ENCODE measurements at places on chromosomes 12 and 14.

DNA sequence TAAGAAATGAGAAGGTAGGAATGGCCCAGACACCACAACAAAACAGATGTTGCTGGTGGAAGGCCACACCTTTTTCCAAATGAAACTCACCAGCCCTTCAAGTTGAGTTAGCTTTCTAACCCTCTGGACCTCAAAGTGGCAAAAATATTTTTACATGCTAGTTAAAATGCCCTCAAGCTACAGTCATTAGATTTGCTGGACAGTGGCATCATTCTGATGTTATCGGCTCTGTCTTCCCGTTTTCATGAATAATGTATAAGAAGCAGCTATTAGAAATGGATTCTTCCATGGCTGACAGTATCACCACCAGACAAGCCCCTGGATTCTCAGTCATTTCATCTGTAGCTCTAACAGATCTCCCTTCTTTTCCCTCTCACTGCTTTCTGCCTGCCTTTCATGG lies 37.1 kb upstream of the PLXNC1 start:
- no peak for DNase-seq

GRCh38 chr12:124159655-124160054 lies 135.2 kb upstream of the RFLNA start:
- DNase-seq: no peak

GRCh38 chr12:4769073-4769472 lies 48.9 kb downstream of the GALNT8 start:
- no peak for DNase-seq

- DNase-seq: no peak
Observed at GRCh38 chr14:102255401-102256190, 49.4 kb downstream of the MOK start.

DNA sequence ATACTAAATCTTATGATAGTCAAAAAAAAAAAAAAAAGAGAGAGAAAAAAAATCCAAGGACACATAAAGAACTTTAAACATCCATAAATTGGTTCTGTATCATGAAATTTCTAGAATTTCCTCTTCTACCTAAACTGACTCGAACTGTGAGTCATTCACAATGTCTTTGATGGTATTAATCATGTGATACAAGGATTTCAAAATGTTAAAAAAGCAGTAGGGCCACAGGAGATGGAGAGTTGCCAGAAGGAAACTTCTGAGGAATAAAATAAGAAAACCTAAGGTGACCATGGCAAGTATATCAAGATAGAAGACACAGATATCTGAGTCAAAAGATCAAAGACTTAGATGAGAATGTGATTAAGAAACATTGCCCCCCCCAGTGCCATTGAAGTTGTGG lies 1320.9 kb upstream of the FLRT2 start:
- no peak for DNase-seq

DNA sequence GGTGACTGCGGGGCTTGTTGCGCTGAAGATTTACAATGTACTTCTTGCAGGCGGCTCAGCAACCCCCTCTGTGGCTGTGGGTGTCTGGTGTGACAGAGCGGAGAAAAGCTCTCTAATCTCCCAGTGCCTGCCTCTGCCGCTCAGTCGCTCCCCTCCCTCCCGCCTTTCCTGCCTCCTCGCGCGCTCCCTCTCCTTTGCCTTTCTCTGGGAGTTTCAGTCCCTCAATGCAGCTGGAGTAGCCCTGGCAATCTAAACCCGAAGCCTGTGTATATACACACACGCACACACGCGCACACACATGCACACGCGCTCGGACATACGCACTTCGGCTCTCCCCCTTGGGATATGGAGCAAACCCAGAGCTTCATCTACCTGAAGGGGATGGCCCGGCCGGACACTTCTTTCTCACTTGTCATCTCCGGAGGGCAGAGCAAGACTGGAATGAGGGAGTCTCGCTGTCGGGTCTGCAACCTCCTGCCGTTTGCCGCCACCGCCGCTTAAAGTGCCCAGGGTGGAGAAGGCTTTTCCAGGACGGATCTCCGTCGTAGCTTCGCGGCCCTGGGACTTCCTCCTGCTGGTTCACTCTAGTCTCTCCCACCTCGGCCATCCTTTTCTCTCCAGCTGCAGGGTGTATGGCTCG lies 599 bp upstream of the TRHDE start:
- no peak for DNase-seq

GRCh38 chr12:130770413-130771028 lies 54.4 kb upstream of the RIMBP2 start:
- DNase-seq: no peak

DNA sequence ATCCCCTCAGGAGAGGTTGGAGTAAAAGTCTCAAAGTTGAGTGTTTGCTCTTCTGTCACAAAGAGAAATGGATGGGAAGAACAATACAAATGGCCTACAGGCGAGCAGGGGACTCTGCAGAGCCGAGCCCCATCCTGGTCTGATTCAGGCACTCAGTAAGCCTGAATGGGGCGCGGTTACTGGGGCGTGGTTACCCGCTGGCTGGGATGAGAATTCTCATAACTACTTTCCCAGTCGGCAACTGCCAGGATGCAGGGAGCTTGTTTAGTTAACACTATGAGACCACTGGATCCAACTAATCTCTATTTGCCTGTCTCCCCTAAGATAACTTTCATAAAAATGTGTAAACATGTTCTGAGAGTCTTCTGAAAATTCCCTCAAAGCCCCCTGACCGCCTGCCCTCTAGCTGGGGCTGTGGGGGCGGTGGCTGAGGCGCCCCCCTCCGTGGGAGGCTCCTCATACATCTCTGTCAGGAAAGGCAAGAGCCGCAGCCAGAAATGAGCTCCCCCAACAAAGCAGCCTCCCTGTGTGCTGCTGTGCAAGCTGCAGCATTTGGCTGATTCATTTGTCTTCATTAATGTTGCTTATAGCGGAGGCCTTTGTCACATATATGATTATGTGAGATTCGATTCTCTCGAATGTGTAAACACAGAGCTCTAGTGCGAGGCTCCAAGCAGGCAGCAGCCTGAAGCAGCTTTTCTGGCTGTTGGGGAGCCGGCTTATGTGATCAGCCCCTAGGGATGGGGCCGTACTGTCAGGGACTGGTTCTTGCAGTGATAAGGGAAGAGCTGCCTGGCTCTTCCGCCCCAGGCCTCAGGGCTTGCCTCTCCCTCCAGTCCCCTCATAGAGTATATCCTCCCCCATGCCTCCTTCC lies 126.1 kb upstream of the ARHGAP5 start:
- DNase-seq: no peak

- DNase-seq: no peak
Observed at GRCh38 chr12:38328306-38328895, 11.8 kb downstream of the ALG10B start.

GRCh38 chr12:47221256-47222023 lies 141.7 kb upstream of the AMIGO2 start:
- DNase-seq: no peak

GRCh38 chr14:76313303-76313702 lies 62.6 kb upstream of the ESRRB start:
- no peak for DNase-seq

- no peak for DNase-seq
Observed at GRCh38 chr12:99110212-99110611, 465.1 kb downstream of the APAF1 start.

GRCh38 chr12:3158851-3159465 lies 81.8 kb downstream of the TSPAN9 start:
- no peak for DNase-seq

DNA sequence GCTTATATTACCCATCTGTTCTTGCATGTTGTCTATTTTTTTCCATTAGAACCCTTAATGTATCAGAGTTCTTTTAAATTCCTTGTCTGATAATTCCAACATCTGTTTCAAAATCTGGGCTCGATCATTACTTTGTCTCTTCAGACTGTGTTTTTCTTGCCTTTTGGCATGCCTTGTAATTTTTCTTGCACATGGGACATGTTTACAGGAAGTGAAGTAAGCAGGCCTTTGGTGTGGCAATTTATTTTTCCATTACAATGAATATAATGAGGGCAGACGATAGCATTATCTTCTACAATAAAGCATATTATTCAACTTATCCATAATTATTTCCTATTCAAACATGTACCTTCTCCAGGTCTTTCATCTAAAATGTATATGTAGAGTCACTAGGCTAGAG lies 48.3 kb downstream of the STXBP6 start:
- DNase-seq: no peak

DNA sequence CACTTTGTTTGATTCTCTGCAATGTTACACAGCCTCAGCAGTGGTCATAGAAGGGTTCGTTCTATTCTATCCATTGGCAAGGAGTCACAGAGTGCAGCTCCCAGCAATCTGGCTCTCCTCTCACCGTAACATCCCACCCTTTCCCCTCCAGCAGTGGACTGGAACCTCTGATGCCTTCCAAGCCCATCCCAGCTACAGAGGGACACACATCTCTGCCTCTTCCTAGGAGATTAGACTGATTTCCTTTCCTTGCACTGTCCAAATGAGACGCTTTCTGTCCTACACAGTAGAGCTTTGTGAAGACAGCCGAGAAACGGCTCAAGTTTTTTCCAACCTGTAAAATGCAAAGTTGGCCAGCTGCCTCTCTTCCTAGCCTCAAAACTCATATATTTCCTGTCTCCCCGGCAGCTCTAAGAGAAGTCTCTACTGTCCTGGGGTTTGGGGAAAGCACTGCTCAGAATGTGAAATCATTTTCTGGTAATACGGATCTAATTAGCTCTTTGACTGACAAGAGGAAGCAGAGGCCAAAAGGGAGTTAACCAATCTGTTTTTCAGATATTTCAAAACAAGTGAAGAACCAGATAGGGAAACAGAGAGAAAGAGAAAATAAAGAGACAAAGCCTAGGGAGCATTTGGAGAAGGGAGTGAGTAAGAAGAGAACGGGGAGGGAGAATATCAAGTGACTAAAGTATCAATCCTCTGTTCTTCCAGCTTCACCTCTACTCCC lies 516 bp downstream of the NINJ2 start:
- no peak for DNase-seq

DNA sequence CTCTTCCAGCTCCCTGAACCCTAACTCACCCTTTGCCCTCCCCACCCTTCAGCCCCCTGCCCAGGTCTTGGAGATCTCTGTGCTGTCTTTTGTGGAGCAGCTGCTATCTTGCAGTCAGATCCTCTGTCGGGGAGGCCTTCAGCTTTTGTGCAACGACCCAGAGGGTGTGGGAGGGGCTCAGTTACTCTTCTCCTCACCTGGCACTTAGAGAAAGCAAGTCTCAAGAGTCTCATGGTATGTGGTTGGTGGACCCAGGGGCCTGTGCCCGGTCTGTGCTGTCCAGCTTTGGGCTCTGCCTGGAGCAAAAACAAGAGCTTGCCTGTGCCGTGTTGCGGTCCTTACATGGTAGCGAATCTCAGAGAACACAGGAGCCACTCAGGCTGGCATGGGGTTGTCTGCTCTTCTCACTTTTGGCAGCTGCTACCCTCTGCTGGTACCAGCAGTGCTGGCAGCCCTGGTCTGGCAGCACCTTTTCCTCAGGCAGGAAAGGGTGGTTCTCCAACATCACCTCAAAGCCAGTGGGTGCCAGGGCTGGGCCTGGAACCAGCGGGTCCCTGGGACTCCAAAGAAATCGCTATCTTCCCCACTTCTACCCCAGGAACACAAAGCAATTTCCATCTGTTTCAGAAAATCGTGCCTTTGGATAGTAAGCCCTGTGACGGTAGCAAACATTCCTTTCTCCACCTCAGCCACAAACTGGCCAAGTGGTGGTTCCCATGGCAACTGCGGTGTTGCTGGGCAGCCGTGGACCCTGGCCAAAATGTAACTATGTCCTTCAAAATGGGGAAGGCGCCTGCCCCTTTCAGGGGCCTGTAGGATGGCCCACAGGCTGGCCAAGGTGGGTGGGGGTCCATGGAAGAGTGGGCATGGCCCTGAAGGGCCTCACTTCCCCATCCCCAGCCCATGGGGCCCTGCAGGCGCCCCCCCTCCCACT lies 90.0 kb downstream of the RIN3 start:
- DNase-seq: peak; percentile 28

DNA sequence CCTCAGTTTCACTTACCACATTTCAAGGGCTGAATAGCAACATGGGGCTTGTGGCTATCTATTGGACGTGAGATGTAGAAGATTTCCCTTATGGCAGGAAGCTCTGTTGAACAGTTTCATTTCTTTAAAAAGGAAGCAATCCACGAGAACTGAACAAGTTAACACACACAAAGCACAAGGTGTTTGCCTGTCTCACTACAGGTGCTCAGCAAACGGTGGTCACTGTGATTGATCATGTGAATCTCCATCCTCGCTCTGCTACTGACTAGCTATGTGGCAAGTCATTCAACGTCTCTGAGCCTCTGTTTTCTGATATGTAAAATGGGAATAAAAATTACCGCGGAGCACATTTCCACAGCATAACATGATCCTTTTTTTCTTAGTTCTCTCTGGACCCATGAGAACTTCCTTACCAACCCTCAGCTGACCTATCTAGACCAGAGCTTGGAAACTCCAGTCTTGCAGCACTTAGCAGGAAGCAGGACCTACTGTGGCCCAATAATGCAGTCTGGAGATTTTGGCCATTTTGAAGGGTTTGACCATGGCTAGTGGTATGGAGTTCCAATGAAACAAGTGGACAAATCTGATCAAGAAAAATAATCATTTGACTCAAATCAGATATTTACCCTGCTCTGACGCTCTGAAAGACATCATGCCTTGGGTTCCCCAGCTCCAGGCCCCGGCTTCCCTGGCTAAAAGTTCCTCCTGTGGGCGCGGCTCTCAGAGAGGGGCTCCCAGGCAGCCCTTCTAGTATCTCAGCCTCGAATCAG lies 278.8 kb downstream of the ZFP36L1 start:
- no peak for DNase-seq

GRCh38 chr14:64201296-64201695 lies 92.9 kb downstream of the ESR2 start:
- no peak for DNase-seq

GRCh38 chr12:51864833-51865670 lies 16.5 kb upstream of the FIGNL2 start:
- DNase-seq: no peak

- DNase-seq: peak; percentile 56
Observed at GRCh38 chr12:49098035-49098451, 3.4 kb upstream of the DHH start.

DNA sequence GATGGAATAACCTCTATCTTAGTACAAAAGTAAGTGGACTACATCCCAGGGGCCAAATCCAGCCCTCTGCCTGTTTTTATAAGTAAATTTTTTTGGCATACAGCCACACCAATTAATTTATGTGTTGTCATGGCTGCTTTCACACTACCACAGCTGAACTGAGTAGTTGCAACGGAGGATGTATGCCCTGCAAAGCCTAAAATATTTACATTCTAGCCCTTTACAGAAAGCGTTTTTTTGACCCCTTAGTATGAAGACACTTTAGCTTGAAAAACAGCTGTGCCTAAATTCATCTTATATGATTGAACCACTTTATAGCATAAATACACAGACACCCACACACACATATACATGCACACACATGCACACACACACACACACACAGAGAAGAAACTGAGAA lies 501.6 kb downstream of the EGLN3 start:
- no peak for DNase-seq

GRCh38 chr12:19757317-19757877 lies 318.1 kb downstream of the AEBP2 start:
- no peak for DNase-seq

- DNase-seq: no peak
Observed at GRCh38 chr14:87049950-87050349, 943.0 kb downstream of the GALC start.

- no peak for DNase-seq
Observed at GRCh38 chr12:57248934-57249742, 1.8 kb downstream of the STAC3 start.

All from activated T-cell treated with anti-CD3 and anti-CD28 coated beads for 24 hours (primary cell).